ENCODE measurements at places on chromosomes 2 and 18.
A peak's percentile ranks its signal among the peaks of the same experiment; 100 is the strongest.

- no peak for DNase-seq
These were observed 16.2 kb upstream of the GPC1 start for GRCh38 chr2:240419271-240419670.

- peak; percentile 14 for DNase-seq
These were observed 961 bp upstream of the SLC40A1 start for GRCh38 chr2:189581354-189582139.

DNA sequence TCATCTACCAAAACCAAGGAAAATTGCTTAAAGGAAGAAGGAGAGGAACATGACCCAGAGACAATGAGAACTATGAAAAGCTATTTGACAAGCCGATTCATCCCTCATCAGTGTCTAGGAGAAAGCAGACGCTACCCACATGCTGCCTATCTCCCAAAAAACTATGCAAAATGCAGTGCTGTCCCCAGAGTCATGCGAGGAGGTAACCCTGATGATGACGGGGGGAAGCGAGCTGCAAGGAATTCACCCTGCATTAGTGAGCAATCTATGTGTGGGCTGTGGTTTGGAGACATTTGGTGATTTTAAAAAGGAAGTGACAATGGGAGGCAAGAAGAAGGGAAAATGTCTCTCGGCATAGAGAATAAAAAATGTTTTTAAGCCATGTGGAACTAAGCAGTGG, 472.7 kb downstream of the CMPK2 start:
- DNase-seq: no peak

- no peak for DNase-seq
These were observed 11.8 kb downstream of the G6PC2 start for GRCh38 chr2:168912901-168913369.

- no peak for DNase-seq
These were observed 156.1 kb upstream of the APCDD1 start for GRCh38 chr18:10298346-10298745.

DNA sequence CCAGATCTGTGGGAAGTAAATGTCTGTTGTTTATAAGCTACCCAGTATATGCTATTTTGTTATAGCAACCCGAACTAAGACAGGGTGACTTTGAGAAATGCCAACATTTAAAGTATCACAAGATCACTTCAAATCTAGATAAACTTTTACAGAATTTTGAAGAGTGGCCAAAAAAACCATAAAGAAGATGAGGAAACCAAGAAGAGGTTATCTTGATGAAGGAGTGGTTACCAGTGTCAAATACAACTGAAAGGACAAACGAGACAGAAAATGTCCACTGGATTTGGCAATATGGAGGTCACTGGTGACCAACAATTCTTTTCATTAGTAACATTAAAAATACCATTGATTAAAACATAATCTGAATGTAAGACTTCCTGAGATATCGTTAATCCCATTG, 235.7 kb downstream of the DYM start:
- no peak for DNase-seq

- DNase-seq: no peak
These were observed 26.8 kb downstream of the SERPINB4 start for GRCh38 chr18:63617049-63617914.

GRCh38 chr18:75185460-75185859, 23.5 kb downstream of the PTGR3 start:
- no peak for DNase-seq

- DNase-seq: no peak
These were observed 287.3 kb upstream of the SMIM21 start for GRCh38 chr18:75714766-75715165.

DNA sequence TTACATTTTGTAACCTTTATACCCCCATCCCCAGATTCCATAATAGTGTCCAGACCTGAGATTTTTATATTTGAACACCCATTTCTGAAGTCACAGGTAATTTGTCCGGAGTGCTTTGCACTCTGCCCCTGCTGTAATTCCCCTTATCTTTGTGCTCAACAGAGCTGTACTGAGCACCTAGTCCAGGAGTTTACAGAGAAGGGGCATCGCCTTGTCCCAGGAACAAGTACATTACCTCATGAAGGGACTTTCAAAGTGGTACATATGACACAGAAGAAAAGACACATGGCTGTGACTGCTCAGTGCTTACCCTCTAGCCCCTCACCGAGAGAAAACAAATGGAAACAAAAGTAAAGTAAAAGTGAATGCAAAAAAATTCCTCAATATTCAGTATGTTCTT, 373.5 kb downstream of the SOX11 start:
- DNase-seq: no peak

DNA sequence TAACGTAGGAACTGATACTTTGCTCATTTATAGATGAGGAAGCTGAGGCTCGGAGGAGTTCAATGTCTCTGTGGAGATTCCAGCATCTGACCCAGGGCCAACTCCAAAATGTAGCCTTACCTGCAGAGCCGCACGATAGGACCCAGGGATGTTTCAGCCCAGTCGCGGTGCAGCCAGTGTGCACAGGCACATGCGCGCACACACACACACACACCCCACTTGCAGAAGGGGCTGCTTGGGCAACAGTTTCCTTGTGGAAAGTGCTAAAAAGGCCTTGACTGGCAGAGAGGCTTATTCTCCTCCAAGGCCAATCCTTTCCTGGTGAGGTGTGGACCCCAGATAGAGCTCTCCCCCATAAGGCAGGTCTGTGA, 101.7 kb downstream of the ZFP36L2 start:
- no peak for DNase-seq

DNA sequence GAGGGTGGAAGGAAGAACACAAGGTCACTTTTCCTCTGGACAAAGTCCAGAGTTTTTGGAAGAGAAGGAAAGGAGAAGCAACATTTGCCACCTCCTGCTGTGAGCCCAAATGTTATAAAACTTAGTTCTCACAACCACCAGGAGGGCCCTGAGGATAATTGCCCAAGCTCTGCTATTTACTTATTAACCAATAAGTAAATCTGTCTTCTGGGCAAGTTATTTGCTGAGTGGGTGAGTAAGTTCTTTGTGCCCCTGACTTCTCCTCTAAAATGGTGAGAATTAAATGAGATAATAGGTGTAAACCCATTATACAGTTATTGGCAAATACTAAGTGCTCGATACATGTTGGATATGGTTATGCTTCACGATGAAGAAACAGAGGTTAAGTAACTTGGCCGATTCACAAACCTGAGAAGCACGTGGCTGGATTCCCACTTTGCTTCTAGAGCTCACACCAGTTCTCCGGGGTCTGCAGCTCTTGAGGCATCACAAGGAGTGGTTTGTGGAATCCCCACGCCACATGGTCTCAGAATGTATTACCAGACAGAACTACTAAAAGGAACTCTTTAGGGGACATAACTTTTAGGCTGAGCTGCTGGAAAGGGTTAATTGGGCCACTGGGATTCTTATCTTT, 164.1 kb downstream of the MYCN start:
- DNase-seq: no peak

DNA sequence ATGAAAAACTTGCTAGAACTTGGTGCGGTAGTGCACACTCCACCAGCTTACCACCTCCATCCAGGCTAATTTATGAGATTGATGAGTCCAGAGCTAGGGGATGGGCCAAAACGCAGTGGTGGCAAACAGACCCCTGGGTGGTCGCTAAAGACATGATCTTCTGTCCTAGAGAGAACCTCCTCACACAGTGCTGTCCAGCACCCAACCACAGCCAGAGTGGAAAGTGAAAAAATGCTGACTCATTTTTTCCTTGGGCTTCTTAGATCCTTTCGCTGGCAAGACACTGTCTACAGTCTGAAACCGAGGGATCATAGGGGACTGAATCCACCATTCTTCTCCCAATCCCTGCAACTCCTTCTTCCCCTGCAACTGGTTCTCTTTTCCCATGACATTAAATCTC, 4.1 kb downstream of the ANTXR1 start:
- DNase-seq: no peak

DNA sequence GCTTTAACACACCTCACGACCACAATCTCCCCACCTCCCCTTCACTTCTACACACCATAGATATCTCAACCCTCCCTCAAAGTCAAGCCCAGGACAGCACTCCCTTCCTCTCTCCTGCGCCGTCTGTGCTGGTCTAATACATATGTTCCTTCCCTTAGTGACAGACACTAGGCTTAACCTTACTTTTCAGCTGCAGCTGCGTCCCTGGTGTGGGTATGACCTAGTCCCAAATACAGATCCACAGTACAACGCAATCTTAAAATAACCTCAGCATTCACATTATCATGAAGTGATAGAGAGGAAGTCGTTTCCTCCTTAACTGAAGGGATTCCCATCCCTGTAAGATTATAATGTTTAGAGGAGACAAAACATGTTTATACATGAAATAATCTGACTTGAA, 192.7 kb upstream of the TANK start:
- DNase-seq: no peak

DNA sequence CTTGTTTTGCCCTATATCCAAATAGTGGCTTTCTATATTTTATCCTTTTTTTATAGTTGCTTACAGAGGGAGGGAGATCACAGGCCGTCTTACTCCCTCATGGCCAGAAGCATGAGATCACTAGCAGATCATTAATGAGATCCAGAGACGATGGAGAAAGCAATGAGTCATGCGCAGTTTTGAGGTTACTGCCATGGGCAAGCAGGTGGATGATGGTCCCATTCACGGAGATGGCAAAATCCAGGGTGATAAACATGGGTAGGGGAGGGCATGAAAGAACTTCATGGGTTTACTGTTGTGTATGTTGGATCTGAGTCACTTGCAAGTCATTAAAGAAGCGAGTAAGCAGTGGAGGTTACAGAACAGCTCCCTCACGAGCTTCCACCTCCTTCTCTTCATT, 60.4 kb downstream of the C18orf63 start:
- DNase-seq: no peak

GRCh38 chr2:56801214-56801613, 617.4 kb downstream of the CCDC85A start:
- no peak for DNase-seq

DNA sequence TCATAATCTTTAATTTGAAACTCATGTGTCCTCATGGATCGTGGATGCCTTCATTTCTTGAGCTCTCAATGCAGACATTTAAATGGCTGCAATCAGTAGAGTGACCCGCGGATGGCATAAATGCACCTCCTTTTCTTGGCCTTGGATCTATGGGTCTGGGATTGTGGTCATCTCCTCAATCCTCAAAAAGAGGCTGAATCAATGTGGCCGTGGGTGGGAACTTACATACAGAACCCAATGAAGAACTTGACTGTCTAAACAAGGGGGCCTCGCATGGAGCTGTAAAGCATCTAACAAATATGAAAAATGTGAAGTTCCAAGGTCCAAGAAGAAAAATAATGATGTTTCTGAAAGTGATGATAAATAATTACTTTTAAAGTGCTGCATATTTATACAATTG, 2.9 kb downstream of the HOXD13 start:
- DNase-seq: no peak

GRCh38 chr2:11797846-11798245, 51.4 kb downstream of the LPIN1 start:
- no peak for DNase-seq

DNA sequence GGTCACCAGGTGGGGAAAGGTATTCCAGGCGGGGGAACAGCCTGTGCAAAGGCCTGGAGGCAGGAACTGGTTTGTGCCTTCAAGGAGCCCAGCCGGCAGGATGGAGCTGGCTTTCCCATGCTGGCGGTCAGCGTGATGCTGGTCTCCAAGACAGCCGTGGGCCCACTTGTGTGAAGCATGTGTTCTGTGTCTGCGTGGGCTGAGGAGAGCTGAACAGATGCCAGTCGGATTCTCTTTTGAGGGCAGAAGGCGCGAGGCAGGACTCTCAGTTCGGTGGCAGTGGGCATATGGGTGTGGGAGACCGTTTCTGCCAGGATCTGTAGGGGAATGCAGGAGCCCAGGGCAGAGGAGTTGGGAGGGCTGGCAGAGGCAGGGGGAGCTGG, 191.6 kb downstream of the TWIST2 start:
- DNase-seq: no peak

DNA sequence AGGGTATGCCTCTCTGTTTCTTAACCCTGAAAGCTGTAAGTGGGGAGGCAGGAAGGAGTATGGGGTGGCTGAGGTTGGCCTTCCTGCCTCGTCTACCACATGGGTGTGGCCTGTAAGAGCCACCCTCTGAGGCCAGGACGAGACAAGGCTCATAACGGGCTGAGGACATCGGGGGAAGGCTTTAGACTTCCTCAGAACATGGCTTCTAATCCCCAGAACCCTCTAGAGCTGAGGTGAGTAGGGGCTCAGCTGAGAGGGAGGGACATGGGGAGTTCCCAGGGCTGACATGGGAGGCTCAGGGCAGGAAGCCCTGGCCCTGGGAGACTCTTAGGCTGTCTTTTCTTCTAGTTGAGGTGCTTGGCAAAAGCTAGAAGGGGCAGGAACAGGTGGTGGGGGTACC, 36.7 kb downstream of the EMX1 start:
- peak; percentile 5 for DNase-seq

Data from naive thymus-derived CD4-positive, alpha-beta T cell (primary cell).